ENCODE measurements at places on chromosomes 7 and 10.
A peak's percentile ranks its signal among the peaks of the same experiment; 100 is the strongest.

DNA sequence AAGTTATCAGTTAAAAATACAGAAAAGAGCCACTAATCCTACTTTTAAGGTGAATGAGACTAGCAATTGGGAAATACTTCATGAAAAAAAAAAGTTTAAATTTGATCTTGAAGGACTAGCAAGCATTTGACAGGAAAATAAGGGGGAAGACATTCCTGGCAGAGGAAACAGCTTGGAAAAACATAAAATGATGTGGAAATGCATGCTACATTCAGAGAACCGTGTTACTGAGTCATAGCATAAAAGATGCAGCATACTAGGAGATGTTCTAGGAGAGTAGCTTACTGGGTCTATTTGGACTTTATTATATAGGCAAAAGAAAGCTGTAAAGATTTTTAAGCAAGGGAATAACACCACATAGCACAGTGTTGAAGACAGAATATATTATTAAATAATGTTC is 108.6 kb upstream of the COL1A2 start:
- no peak for DNase-seq

DNA sequence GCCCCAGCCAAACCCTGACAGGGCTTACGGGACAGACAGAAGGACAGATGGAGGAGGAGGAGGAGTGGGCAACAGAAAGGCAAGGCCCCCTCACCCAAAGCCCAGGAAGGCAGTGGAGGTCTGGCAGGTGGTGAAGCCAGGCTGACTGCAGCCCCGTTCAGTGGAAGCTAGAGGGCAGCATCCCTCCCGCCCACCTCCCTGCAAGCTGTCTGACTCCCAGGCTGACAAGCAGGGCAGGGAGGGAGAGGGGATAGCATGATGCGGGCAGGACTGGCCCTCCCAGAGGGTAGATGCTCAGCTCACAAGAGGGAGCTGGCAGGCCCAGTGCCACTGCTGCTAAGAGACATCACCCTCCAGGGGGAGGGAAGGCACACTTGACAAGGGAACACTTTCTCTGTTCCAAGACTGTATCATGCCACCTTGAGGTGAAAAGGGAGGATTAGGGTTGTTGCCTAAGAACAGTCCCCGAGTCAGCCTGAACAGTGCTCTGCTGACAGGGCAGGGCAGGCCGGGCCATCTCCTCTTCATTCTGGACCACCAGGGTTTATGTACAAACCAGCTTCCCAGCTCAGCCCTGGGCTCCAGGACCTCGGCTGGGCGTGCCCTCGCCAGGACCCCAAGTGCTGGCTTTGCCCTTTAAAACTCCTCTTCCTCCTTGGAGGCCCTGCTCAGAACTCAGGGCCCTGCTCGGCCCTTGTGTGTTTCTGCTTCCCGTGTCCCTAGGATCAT is 61.8 kb downstream of the RASGEF1A start:
- peak; percentile 53 for DNase-seq

DNA sequence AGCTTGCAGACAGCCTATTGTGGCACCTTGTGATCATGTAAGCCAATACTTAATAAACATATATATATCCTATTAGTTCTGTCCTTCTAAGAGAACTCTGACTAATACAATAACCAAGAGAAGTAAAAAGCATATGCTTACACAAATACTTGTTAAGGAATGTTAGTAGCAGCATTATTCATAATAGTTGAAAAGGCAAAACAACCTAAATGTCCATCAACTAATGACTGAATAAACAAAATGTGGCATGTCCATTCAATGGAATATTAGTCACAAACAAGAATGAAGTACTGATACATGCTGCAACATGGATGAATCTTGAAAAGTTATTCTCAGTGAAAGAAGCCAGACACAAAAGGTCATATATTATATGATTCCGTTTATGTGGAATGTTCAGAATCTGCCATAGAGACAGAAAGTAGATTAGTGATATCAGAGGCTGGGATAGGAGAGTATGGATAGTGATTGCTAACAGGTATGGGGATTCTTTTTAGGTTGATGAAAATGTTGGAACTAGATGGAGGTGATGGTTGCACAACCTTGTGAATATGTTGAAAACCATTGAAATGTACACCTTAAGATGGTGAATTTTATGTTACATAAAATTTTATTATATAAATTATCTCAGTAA is 112.5 kb upstream of the UNC5B start:
- DNase-seq, result no peak

DNA sequence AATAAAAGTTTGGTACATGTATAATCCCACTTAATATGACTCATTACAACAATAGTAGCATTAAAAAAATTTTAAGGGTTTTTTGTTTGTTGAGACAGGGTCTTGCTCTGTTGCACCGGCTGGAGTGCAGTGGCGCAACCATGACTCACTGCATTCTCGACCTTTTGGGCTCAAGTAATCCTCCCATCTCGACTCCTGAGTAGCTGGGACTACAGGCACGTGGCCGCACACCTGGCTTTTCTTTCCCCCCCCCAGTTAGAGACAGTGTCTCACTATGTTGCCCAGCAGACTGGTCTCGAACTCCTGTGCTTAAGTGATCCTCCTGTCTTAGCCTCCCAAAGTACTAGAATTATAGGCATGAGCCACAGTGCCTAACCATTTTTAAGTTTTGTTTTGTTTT is 40.7 kb downstream of the KMT2C start:
- no peak for DNase-seq

- no peak for DNase-seq
Measured at GRCh38 chr10:89330537-89331212, 2.9 kb downstream of the IFIT3 start.

- DNase-seq, result no peak
Measured at GRCh38 chr10:23556727-23557440, 118.0 kb downstream of the OTUD1 start.

DNA sequence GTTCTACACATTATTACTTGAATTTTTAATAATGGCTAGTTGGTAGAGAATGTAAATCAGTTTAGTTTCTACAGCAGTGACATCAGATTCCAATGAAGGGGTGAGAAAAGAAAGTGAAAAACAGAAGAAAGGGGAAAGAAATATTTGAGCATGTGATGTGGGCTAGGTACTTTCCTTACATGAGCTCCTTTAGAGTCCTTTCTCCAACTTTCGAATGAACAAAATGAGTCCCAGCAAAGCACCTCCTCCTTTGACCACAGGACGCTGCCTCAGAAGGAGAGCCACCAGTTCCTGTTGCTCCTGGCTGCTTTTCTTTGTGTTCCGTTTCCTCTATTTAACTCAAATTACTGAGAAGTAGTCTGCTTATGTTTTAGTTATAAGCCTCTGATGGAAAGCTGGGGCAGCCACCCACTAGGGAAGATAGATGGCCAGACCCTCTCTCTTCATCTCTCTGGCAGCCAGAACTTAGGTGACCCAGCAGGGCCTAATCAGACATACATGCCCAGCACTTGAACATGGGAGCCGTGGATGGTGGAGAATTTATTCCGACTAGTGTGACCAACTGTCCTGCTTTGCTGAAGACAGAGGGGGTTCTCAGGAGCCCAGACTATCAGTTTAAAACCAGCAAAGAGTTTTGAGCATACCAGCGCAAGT is 82.4 kb upstream of the NME8 start:
- DNase-seq, result no peak

DNA sequence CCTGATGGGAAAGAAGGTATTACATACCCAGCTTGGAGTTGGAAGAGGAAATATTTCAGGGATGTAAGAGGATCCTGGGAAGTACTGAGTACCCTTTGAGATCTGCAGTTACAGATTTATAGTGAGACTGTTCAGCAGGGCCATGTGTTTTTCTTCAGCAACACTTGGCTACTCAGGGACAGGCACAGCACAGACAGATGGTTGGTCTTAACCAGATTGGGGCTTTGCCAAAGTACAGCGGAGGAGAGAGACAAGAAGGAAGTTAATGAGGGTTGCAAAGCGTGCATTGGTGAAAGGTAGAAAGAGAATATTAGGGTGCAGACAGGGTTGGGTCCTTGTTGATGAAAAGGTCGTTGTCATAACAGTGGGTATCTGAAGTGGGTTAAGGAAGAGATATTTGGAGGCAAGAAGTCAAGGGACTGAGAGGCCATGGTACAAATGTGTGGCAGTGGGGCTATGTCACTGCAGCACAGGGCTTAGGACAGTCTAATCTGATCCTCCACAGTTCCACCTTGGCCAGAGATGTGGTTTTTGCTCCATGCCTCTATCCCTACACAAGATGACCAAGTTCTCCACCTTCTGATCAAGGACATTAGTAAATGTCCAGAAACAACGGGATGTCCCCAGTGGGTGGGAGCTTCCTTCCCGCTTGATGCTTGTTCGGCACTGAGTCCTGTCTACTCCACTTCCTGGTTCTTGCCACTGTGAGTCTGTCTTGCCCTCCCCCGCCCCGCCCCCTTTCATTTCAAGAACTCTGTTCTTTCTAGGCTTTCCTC is 18.9 kb upstream of the DNAJC1 start:
- peak; percentile 46 for DNase-seq

GRCh38 chr7:158397885-158398284 is 189.7 kb downstream of the PTPRN2 start:
- no peak for DNase-seq

DNA sequence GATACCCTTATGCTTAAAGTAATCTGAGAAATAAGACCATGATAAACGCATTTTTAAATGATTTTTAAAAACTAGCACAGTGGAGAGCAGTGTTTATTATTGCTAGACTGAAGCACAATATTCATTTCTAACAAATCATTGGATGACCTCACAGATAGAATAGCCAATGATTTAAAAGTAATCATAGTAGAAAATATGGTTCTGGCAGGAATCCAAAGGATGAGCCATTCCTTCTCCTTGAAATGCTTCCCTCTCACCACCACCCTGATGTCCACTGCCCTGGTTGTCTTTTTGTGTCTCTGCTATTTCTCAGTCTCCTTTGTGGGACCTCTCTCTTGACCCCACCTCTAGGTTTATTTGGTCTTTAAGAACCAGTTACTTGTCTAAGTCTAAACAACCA is 64.9 kb downstream of the PRKG1 start:
- no peak for DNase-seq

- no peak for DNase-seq
Measured at GRCh38 chr10:125621052-125621451, 61.9 kb downstream of the TEX36 start.

DNA sequence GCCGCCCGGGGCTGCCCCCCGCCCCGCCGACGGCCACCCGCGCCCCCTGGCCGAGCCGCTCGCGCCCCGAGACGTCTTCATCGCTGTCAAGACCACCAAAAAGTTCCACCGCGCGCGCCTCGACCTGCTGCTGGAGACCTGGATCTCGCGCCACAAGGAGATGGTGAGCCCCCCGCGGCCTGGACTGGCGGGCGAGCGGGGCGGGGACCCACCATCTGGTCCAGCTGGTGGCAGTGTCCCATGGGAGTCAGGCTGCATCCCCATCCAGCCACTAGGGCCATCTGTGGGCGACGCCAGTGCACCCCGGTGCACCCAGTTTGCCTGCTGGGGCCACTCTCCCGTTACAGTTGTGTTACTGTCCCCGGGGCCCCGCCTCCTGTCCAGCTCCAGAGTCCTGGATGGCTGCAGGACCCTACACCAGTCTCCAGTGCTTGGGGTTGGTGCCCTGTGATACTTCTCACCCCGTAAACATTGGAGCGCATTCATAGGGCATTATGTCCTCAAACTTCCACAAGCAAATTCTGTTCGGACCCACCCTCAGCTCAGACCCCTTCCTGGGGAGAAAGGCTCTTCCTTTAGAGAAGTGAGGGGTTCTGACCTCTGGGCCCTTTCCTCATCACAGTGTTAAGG is 672 bp downstream of the LFNG start:
- DNase-seq, result no peak

- peak; percentile 41 for DNase-seq
Measured at GRCh38 chr7:44145969-44146911, 5.1 kb upstream of the MYL7 start.

- DNase-seq, result no peak
Measured at GRCh38 chr10:89549510-89549909, 14.1 kb upstream of the SLC16A12 start.

- DNase-seq, result no peak
Measured at GRCh38 chr7:46900312-46901263, 681.3 kb downstream of the TNS3 start.

DNA sequence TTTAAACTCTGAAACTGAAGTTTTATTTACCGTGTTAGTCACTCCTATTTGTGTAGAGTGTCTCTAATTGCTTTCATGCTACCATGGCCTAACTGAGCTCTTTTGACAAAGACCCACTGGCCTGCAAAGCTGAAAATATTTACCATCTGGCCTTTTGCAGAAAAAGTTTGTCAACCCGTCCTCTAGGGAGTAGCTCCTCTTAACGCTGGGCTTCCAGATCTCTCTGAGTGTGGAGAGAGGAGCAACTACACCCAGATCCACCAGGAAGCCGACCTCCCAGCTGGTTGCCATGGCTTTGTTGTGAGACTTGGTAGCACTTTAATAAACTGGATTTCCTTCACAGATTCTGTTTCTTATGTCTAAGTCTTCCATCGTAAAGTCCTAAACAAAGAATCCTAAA is 4.2 kb upstream of the C10orf71 start:
- no peak for DNase-seq

DNA sequence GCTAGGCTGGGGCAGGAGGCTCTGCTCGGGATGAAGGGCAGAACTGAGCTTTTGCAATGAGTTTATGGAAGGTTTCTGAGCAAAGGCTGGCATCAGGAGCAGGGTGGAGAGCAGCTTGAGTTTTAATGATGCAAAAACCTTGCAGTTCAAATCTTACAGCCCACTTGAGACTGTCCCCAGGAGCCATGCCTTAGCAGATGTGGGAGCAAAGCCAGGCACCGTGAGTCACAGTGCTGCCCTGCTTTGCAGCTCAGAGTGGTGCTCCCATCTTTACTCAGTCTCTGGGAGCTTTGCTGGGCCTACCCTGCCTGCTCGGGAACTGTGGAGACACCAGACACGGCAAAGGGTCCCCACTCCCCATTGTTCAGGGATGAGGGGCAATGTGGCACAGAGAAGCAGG is 122.4 kb upstream of the NPS start:
- no peak for DNase-seq

DNA sequence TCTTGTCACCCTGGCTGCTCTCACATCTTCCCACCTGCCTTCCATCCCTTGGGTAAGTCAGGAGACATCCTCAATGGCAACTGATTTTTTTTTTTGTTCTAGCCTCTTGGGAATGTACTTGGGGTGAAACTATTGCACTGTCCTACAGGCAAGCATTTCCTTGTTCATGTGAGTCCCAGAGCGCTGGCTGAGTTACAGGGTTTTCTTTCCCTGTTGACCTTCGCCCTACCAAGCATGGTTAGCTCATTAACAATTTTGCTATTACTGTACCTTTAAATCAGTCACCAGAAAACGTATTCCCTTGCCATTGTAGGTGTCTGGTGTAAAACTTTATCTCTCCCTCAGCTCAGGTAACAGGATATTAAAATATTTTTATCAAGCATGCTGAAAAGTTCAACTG is 98.9 kb downstream of the PRLHR start:
- DNase-seq, result no peak

DNA sequence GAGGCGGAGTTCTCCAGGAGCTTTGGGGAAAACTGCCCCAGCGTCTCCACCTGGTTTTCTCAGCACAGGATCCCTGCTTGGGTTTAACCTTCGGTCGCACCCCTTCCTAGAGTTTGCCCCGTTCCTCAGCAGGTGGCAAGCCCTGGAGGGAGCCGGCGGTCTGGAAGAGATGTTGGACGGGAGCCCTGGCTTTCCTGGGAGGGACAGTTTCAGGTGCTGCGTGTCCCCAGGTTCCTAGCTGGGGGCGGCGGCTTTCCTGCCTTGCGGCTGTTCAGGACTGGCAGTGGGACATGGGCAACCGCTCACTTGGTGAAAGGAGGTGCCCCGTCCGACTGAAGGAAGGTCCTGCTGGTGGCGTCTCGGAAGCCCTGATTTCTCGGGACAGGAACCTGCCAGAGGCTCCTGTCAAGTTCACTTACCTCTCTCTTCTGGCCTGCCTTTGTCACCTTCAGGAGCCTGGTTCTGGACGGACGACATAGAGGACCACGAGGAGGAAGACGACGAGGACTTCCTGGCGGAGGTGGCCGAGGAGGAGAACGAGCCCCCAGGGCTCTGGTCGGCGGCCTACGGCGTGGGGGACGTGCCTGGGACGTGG is 14.8 kb downstream of the ZNF316 start:
- DNase-seq, result no peak
